ENCODE measurements at places on chromosomes 16 and 17.

DNA sequence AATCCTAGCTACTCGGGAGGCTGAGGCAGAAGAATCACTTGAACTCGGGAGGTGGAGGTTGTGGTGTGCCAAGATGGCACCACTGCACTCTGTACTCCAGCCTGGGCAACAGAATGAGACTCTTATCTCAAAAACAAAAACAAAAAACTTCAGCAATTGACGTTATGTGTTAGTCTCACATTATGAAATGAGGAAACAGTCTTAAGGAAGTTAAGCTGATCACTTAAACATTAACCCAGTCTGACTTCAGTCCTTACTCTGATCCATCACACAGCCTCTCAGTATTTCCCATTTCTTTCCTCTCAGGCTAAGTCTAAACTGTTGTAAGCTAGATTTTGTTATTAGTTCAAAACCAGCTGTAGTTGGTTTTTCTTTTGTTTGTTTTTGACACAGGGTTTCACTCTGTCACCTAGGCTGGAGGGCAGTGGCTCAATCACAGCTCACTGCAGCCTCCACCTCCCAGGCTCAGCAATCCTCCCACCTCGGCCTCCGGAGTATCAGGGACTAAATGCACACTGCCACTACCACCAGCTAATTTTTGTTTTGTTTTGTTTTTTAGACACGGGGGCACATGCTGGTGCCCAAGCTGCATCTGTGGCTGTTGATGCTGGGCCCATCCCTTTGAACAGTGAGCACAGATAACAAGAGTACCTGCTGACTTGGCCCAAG, 6.3 kb downstream of the JPT1 start:
- no peak for DNase-seq

DNA sequence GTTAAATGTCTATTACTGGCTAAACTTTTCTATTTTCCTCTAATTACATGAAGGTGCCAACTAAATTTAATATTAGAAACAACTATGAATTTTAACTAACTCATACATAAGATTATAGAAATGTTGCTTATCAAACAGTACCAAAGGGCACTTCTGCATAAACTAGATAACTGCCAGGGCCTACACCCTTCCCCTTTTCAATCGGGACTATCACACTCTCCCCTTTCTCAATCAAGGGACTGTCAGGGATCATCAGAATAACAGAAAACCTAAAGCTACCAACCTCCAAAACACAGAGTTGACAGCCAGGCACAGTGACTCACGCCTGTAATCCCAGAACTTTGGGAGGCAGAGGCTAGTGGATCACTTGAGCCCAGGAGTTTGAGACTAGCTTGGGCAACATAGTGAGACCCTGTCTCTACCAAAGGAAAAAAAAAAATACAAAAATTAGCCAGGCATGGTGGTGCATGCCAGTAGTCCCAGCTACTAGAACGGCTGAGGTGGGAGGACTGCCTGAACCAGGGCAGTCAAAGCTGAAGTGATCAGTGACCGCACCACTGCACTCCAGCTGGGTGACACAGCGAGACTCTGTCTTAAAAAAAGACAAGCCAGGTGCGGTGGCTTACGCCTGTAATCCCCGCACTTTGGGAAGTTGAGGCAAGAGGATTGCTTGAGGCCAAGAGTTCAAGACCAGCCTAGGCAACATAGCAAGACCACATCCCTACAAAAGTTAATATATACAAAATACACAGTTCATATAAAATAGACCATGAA, 3.2 kb upstream of the PHLPP2 start:
- DNase-seq: no peak

- peak; percentile 86 for DNase-seq
Measured at GRCh38 chr16:28984619-28985135, at the start of gene LAT. LAT (plus strand) TSS chr16:28985052; CDS start chr16:28985418, 366 bp downstream.

DNA sequence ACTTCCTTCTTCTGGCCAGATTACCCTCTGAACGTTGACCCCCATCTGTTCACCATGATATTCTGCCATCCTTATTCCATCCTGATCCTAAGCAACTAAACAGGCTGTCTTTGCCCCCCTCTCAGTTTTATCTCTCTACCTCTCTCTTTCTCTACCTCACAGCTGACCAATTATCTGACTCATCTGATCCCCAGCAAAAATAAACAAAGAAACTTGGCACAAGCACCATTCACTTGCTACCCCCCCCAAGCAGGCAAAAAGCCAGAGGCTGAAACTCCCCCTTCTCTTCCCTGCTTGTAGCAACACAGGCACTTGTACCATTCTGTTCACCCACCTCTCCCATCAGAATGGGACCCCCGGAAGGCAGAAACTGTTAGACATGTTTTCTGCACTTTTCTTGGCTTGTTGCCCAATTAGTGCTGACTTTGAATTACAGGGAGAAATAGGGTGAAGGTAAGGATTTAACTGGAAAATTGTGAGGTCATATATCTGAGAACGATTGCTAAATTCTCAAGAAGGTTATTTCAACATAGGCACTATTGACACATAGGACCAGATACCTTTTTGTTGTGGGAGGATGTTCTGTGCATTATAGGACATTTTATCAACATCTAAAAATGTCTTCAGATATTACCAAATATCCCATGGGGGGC, 163.2 kb downstream of the TOX3 start:
- no peak for DNase-seq

DNA sequence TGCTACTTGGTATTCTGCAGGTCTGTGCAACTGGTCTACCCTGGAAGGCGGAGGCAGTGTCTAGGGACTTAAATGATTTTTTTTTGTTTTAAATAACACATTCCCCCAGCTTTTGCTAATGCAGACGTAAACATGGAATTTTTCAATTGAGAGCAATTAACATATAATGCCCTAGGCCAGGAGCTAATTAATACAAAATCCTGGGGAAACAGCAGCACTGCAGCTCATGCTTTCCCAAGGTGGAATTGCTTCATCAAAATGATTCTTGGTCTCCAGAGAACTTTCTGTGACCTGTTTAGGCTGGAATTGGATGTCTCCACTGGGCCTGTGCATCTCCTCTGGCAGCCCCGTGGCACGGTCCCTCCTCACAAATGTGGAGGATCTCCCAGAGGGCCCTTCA, 50.6 kb downstream of the SHISA9 start:
- DNase-seq: no peak

GRCh38 chr17:4090898-4091297, 51.9 kb downstream of the ZZEF1 start:
- DNase-seq: no peak

DNA sequence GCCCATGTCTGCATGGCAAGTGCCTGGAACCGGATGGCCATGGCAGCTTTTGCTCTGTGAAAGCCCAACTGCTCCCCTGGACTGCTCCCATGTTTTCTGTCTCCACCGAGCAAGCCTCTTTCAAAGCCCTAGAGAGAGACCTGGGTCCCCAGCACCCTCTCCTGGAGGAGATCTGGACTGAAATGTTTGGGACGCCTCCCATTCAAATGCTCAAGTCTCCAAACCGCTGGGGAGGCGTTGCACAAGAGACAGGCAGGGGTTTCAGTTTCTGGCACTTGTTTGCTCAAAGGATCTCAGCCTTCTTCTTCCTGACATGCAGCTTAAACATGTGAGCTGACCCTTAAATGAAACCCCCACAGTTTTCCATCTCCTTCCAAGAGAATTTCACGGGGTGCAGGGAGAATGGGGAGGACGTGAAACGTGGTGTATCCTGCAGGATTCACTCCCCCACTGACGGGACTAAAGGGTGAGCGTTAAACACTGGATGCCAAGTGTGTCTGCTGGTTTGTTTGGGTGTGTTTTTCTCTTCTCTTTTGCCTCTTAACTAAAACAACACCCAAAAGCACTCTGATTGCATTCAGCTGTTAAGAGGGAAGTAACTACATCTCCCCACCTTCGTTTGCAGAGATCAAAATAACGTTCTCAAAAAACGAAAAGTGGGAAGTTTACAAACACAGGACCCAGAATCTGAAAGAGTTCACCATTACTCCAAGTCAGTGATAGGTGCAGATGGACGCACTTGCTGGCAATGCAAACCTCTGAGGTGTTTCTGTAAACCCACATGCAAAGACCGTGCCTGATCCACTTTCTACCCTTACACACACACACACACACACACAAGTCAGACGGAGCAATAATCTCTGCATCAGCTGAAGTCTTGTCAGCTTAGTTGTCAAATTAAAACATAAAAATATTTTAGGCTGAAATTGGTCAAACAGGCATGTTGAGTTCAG, 256.9 kb downstream of the C16orf95 start:
- peak; percentile 45 for DNase-seq
